Effector CD4-positive, alpha-beta T cell (primary cell): ENCODE measurements at places on chromosomes 2 and 18.

DNA sequence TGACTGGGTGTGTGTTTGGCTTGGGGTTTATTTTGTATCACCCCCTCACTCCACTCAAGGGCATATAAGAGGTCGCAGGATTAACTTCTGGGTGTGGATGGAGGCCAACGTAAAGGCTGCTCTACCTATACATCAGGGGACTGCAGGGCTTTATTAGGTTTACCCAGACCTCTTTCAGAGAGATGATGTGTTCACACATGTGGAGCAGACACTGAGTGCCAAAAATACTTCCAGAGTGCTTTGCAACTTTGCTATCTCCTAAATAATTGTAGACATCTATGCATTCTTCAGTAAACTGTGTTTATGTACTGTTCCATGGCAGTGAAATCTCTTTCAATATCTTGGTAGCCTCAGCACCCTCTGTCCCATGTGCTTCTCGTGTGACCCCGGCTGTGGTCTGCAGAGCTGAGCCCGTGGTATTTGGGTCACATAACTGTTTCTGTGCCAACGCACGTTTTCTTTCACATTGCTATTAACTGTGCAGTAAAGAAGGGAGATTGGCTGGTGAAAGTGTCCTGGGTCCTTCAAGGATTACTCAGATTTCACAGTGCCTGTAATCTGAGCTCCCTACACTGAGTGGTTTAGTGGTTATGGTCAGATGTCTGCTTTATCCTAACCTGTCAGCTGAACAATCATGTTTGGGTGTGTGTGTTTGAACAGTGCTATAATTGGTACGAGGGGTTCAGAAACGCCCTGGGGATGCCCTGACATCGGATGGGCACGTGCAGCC is 208.1 kb downstream of the VAPA start:
- no peak for DNase-seq

DNA sequence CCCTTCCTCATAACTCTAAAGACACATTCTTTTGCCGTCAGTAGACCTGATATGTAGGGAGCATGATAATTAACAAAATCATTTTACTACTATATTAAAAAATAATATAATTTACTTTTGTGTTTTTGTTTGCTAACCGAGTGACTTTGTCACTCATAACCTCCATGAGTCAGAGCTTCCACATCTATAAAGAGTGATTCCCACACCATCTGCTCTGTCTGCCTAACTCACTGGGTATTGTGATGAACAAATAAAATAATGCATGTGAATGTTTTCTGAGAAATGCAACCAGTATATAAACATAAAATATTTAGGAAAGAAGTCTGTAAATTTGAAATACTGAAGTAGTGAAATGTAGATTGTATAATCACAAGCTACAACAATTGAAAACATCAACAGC is 123.4 kb upstream of the DSEL start:
- no peak for DNase-seq

- no peak for DNase-seq
Measured at GRCh38 chr2:215479121-215479520, 43.3 kb upstream of the FN1 start.

- DNase-seq = no peak
Measured at GRCh38 chr2:55482186-55482884, 37.2 kb upstream of the CFAP36 start.

DNA sequence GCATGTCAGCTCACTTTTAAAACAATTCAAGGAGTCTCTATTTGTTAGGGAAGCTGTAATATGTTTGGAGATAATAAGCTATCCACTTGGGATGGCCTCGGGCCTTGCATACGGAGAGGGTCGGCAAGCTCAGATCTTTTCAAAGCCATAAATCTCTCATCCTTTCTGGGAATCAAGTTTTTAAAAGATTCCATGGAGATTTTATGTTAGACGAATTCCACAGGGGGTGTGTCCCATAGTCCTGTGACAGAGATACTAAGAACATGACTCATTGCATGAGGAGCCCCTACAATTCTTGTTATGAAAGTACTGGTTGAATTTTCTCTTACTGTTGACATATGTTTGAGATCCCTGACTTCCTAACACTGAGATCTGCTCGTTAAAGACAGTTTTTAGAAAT is 108.7 kb downstream of the FEZ2 start:
- DNase-seq = no peak

DNA sequence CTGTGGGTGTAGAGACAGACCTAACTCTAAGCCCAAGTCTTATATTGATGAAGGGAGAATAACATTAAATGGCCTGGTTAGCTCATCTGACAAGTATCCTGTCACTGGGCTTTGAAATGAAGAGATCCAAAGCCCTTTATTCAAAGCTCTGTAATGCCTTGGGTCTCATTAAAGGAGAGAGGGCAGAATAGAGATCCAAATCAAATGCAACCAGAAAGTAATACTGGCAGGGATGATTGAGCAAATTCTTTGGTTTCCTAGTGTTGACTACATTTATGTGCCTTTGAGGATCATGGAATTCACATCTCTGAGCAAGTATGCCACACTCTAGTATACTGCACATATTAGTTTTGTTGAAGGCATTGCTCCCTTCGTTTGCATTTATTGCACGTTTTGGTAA is 147.9 kb upstream of the CAVIN2 start:
- no peak for DNase-seq
